GM04504 (cell line): ENCODE measurements at places on chromosomes 11 and 22.
A peak's percentile ranks its signal among the peaks of the same experiment; 100 is the strongest.

- DNase-seq = no peak
Observed at GRCh38 chr11:19689281-19690000, 23.2 kb upstream of the NAV2 start.

GRCh38 chr22:39437791-39438704 is 18.8 kb upstream of the MGAT3 start:
- no peak for DNase-seq

GRCh38 chr11:13338427-13339069 is 61.0 kb downstream of the BMAL1 start:
- peak; percentile 34 for DNase-seq

DNA sequence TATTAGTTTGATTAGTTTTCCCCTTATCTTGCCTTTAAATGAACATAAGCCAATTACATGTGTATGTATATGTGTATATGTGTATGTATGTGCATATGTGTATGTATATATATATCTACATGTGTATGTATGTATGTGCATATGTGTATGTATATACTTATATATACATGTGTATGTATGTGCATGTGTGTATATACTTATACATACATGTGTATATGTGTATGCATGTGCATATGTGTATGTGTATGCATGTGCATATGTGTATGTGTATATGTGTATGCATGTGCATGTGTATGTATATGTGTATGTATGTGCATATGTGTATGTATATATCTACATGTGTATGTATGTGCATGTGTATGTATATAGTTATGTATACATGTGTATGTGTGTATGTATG is 65.5 kb upstream of the CCT8L2 start:
- no peak for DNase-seq

GRCh38 chr11:46414466-46414796 is 22.9 kb upstream of the CHRM4 start:
- no peak for DNase-seq

DNA sequence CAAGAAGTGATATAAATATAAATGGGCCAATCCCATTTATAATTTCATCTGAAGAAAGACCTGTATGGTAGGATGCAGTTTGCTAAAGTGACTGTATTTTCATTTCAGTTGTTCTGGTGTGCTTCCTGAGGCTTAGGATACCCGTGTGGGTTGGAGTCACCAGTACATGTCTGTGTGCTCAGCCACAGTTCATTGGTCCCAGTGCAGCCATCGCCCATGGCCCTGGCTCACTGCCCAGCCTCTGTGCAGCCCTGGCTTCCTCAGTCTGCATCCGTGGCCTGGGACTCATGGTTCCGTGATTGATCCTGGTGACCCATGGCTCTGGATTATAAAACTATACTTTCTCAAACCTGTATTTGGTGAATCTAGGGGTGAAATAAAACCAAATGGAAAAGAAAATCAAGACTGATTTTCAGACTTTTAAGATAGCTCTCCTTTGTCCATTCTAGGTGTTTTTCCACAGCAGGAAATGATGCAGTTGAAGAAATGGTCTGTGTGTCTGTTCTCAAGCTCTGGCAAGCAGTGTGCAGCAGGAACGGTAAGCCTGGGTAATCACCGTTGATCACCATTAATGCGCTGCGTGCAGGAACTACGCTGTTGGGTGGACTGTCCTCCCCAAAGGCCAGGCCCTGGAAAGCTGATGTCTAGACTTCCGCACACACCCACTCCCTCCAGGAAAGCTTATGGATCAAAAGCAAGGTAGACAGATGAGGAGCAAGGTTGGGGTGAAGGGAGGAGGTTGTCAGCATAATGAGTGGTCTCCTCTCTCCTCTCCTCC is 27.2 kb downstream of the TTC12 start:
- no peak for DNase-seq

DNA sequence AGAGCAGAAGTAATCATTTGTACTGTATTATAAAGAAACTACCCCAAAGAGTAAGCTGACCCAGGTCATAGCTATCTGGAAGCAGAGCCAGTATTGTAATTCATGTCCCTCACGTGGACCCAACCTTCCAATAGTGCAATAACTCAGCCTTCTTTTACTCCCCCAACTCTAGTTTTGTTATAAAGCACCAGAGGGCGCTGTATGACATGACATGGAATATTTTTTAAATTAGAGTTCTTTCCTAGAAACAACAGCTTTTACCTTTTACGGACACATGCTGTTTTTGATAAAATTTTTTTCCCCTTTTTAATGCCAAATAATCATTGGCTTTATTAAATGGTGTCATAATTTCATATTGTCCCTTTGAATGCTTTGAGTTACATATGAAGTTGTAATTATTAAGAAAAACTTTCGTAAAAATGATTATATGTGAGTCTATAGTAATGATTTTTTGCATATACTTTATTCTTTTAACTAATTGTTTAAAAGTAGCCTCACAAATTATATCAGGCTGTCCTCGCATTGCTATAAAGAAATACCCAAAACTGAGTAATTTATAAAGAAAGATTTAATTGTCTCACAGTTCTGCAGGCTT is 76.9 kb downstream of the DKK3 start:
- peak; percentile 54 for DNase-seq

DNA sequence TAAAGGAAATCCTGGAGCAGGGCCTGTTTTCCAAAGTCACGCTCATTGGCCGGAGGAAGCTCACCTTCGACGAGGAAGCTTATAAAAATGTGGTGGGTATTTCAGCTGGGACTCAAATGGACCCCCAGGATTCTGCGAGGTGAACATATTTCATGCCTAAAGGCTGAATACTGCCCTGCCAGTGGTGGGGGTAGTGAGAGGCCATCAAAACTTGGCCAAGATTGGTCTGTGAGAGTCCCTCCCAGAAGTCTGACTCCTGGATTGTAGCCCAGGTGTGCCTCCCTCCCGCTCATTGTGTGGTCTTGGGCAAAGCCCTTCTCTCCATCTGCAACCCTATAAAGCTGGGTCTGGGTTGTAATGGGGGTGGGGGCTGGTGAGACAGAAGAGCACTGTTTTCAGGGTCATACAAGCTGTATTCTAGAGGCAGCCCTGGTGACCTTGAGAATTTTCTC is 853 bp downstream of the HTATIP2 start:
- no peak for DNase-seq

- no peak for DNase-seq
Observed at GRCh38 chr11:5603326-5603725, 6.9 kb downstream of the TRIM6 start.

DNA sequence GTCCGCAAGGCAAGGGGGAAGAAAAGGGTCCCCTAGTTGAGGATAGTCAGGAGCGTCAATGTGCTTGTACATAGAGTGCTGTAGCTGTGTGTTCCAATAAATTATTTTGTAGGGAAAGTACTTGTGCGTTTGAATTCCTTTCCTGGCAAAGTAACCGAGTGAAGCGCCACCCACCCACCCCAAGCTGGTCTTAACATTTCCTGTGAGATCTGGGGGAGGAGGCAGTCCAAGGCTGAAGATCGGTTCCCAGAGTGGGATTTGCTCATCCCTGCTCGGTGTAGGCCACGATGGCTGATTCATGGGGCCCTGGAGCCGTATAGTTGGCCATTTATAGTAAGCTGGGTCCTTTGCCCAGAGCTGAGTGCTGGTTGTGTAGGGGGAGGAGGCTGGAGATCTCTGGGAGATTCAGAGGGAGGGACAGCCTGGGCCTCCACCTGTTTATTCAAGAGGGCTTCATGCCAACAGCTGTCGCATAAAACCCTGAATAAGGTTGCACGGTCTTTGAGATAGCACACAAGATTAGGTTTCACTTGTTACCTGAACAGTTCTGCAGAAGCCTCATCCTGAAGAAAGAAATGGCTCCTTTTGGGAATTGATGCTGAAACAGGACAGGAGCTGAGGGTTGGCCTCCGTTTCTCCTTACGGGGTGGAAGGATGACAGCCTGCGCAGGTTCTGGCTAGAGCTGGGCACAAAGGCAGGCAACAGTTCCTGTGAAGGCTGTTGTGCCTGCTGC is 2.4 kb downstream of the ATF4 start:
- DNase-seq = no peak

DNA sequence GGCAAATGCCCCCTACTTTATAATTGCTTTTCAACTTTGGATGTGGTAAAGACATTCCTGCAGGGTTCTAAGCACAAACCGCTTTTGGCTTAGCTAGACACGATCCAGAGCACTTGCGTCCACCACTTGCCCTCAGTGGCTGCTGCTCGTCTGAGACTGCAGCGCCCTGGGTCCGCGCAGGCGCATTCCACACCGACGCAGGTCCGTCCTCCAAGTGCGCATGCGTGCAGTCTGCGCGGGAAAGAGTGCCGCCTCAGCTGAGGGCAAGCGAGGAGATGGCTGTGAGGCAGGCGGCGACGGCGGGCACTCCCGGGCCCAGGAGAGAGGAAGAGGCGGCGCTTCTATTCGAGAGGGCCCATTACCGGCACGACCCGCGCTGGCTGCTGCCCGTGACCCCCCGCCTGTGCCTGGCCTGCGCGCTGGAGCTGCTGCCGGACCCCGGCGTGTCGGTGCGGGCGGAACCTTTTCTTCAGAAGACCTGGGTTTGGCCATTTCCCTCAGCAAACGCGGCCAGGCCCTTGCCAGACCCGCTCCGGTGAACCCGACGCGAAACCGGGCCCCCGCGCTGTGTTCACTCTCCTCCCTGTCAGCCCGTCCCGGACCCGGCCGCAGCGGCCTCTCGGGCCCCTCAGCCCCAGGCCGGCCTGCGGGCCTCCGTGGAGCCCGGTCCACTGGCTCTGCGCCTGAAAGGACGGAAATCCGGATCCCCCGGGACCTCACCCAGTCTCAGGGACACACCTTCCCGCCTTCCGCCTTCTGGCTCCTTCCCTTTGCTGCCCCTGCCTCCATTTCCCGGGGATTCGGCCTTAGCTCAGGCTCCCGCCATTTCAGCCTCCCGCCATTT is at the start of gene MEI1:
MEI1 (plus strand) TSS at position 240 of the 844 bp plus-strand sequence; CDS start at position 276, 36 bp downstream.
- no peak for DNase-seq

- no peak for DNase-seq
Observed at GRCh38 chr11:132045107-132045506, 674.7 kb downstream of the NTM start.

GRCh38 chr11:36817336-36817965 is 219.4 kb upstream of the RAG2 start:
- no peak for DNase-seq

DNA sequence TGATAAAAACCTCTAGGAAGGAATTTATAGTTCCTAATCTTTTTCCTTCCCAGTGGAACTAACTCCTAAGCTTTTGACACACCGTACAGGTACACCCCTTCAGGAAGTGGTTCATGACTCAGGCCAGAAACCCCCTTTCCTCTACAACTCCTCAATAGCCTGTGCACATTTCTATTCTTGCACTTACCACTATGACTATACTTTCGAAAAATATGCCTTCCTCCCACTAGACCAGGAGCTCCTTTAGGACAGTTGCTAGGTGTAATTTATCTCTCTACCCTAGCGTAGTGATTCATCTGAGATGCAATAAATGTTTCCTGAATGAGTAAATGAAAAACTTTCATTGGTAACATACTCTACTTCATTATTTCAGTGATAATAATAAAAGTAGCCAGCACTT is 14.5 kb downstream of the MAP6 start:
- DNase-seq = no peak

- DNase-seq = no peak
Observed at GRCh38 chr11:5679811-5680210, 5.1 kb downstream of the TRIM5 start.

- DNase-seq = no peak
Observed at GRCh38 chr11:32432565-32432964, 2.8 kb downstream of the WT1 start.

DNA sequence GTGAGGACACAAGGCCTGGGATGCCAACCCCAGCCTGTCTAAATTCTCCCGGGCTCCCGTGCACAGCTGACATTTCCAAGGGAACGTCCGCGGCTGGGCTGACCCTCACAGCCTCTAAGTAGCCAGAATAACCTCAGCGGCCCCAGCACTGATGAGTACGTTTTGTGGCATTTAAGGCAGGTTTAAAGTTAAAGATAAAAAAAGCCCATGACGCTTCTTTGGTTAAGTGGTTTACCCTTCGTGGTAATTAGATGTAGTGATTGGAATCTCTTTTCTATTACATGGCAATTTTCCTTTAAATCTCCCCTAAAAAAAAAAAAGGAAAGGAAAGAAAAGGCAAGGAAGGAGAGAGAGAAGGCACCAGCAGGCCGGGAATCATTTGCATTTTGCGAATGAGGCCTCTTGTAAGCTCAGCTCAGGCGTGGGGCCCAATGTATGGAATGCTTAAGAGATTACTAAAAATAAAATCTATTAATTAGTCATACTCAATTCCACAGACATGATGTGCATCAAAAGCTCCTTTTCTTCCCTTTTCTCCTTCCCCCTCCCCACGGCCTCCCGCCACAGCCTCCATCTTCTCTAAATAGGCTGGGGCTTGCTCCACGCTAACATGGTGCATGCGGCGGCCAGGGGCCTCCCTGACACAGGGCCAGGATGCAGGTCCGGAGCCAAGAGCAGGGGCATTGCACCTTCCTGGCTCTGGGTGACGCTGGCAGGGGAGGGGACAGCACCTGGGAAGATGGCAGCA is 44.1 kb downstream of the MACROD1 start:
- DNase-seq = peak; percentile 33

- no peak for DNase-seq
Observed at GRCh38 chr11:67099831-67100324, 19.2 kb upstream of the KDM2A start.

DNA sequence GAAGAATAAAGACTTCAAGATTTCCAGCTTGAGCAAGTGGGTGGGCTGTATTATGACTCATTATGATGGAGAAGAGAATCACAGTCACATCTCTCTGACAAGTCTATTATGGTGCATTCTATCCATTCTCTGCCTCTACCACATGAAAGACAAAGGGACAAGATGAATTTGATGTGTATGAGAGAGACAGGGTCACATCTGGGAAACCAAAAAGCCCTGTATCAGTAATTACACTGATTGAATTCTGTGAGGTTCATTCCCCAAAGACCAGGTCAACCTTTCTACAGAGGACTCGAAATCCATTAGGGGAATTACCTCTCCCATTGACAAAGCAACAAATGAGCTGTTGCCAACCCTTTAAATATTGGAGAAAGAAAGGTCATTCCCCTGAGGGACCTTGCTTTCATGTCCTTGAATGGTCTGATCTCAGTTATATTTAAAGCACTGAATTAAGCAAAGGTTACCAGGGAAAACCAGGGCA is 109.6 kb downstream of the USP35 start:
- DNase-seq = no peak

- peak; percentile 30 for DNase-seq
Observed at GRCh38 chr11:124195189-124195734, 12.1 kb downstream of the OR10D3 start.

GRCh38 chr11:127656116-127656836 is 655.7 kb upstream of the KIRREL3 start:
- DNase-seq = peak; percentile 9

DNA sequence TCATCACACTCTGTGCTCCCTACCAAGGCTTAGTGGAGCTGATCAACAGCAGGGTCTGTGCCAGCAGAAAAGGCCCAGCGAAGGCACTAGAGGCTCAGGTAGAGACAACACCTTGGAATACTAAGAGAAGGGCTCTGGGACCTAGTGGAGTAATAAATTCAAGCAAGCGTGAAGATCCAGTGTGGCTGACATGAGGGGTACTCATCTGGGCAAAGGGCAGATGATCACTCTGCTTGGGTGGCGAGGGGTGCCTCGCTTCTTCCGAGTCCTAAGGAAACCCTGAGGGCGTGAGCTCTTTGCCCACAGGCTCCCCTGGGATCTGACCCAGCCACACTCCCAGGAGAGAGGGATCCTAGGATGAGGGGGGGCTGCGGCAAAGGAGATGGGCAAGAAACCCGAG is 3.5 kb upstream of the TPBGL start:
- no peak for DNase-seq

- no peak for DNase-seq
Observed at GRCh38 chr11:110797453-110797852, 85.2 kb upstream of the ARHGAP20 start.
